EL (cell line): ENCODE measurements at places on chromosomes 16 and 17.

- DNase-seq: peak; percentile 48
Observed at GRCh38 chr16:53503991-53504663, 1.1 kb upstream of the AKTIP start.

GRCh38 chr17:6639014-6639585 is 1.4 kb downstream of the KIAA0753 start:
- DNase-seq: no peak

DNA sequence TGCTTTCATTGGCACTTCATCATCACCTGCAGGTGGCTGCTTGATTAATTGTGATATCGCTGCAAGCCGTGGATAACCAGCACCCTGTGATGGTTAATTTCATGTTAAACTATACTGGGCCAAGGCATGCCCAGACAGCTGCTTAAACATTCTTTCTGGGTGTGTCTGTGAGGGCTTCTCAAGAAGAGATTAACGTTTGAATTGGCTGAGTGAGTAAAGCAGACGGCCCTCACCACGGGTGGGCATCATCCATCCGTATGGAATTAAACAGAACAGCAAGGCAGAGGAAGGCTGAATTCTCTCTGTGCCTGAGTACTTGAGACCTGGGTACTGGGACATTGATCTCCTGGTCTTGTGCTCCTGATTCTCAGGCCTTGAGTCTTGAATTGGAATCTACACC is 7.1 kb upstream of the ZNF213 start:
- no peak for DNase-seq

GRCh38 chr16:51119973-51120729 is 30.9 kb downstream of the SALL1 start:
- no peak for DNase-seq

- peak; percentile 99 for DNase-seq
Observed at GRCh38 chr17:45320931-45321461, 4.2 kb upstream of the MAP3K14 start.

DNA sequence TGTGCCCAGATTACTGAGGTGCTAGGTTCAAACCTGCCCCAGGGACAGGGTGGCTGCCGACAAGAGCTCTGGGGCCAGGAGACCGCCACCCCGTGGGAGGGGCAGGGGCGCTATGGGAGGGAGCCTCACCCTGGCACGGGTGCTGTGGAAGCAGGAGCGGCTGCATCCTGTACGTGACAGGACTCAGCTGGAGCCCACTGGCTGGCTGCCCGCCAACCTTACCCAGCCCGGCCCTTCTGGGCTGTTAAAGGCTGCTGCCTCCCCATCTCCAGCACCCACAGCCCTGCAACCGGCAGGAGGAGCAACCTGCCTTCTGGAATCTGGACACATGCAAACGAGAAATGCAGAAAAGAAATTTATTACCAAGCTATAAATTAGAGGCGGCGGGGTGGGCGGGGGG is 11.2 kb downstream of the PAM16 start:
- DNase-seq: no peak

GRCh38 chr16:66474750-66475199 is 47.7 kb downstream of the BEAN1 start:
- no peak for DNase-seq
